ENCODE measurements at places on chromosomes 6 and 20.

DNA sequence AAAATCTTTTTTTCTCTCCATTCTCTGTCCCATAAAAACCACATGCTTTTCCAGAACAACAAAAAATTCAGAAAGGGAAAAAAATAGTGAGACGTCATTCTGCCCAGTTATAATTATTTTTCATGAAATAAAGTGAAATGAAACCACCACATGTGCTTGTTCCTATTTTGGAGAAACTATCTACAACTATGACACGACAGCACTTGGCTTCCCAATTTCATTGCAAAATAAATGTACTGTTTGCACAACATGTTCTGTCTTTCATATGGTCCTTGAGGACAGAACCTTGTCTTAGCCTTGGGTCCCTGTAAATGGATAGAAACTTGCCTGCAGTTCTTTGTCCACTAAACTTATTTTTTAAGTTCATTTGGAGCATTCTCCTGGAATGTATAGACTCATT is 5.6 kb upstream of the MAN1A1 start:
- no peak for DNase-seq

DNA sequence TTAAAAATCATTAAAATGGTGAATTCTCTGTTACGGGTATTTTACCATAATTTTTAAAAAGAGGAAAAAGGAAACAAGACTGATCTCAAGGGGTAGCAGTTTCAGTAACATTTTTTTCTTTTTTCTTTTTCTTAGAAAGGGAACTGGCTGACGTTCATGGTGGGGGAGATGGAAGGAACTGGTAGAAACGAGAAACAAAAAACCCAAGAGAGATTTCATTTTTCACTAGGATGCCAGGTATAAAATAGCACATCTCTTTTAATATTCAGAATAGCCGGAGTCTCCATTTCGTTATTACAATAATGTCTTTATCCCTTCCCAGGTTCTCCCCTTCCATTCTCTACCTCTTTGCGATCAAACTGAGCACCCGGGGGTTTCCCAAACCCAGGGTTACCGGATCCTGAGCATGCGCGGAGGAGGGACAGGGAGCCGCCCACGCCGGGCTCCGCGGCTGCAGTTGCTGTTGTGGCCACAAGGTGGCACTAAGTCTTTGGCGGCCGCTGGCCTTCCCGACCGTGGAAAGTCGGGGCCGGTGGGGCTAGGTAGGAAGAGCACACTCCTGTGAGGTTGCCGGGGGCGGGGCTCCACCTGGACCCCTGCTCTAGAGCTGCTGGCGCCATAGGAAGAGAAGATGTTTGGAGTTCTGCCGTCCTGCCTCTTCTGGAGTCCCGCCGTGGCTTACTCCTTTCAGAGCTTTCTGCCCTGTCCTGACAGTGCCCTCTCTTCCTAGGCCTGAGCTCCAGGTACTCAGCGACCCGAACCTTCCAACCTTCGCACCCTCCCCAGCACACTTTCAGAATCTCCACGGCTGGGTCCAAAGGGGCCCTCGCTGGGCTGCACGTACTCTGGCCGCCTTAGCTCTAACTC is 146.8 kb downstream of the SH3BGRL2 start:
- DNase-seq = peak; percentile 69

GRCh38 chr6:134813146-134813545 is 136.8 kb downstream of the ALDH8A1 start:
- DNase-seq = no peak

- no peak for DNase-seq
Observed at GRCh38 chr6:1045239-1045638, 266.7 kb upstream of the FOXQ1 start.

DNA sequence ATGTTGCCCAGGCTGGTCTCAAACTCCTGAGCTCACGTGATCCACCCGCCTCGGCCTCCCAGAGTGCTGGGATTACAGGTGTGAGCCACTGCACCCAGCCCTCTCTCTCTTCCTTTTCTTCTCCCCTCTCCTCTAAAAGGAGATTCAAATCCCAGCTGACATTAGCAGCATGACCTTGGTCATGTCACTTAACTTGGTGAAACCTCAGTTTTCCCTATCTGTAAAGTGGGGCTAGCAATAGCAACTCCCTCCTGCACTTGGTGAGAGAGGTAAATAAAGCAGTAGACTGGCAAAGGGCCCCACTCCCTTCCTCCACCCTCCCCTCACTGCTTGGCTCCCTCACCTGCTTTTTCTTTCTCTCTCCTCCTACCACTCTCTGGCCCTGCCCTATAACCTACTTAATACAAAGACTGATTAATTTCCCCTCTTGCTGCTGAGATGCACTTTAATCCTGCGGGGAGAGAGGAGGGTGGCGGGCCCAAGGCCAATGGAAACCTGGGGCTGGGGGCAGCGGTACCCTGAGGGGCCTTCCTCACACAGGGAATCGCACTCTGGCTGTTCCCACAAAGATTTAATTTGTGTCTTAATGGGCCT is 54.2 kb upstream of the ZFAND3 start:
- no peak for DNase-seq

- DNase-seq = no peak
Observed at GRCh38 chr6:78623554-78623953, 243.8 kb upstream of the IRAK1BP1 start.

GRCh38 chr20:59448851-59449444 is 148.5 kb downstream of the EDN3 start:
- DNase-seq = no peak

- no peak for DNase-seq
Observed at GRCh38 chr6:105573556-105573955, 170.7 kb upstream of the PREP start.

GRCh38 chr6:71082033-71082650 is 125.3 kb upstream of the B3GAT2 start:
- DNase-seq = no peak

- no peak for DNase-seq
Observed at GRCh38 chr6:127946388-127946787, 45.5 kb upstream of the THEMIS start.

- DNase-seq = no peak
Observed at GRCh38 chr6:170089963-170090362, 200.9 kb downstream of the DLL1 start.

GRCh38 chr6:53703047-53703446 is 37.5 kb upstream of the KLHL31 start:
- no peak for DNase-seq

GRCh38 chr6:101294676-101295075 is 98.8 kb upstream of the GRIK2 start:
- DNase-seq = no peak

GRCh38 chr6:147106759-147107401 is 97.3 kb upstream of the STXBP5 start:
- DNase-seq = no peak

GRCh38 chr6:163926642-163927041 is 512.1 kb downstream of the QKI start:
- no peak for DNase-seq

DNA sequence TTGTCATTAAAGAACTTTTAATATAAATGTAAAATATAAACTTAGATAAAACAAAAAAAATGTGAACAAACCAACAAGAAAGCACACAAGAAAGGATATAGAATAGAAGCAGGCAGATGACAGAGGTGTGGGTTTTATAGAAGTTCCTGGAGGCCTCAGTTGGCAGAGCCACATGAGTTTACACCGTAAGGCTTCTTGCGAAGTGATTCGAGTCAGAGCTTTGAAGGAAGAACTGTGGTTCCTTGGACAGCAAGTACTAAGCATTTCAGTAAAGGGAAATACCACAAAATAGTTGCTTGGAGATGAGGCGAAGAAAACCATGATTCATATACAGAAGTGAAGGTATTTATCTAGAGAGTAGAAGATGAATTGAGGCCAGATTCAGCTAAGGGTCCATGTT is 207.9 kb upstream of the EYA4 start:
- no peak for DNase-seq

- DNase-seq = no peak
Observed at GRCh38 chr20:39206899-39207564, 244.9 kb downstream of the DHX35 start.

- DNase-seq = peak; percentile 68
Observed at GRCh38 chr6:2749969-2750600, 637 bp downstream of the MYLK4 start.

DNA sequence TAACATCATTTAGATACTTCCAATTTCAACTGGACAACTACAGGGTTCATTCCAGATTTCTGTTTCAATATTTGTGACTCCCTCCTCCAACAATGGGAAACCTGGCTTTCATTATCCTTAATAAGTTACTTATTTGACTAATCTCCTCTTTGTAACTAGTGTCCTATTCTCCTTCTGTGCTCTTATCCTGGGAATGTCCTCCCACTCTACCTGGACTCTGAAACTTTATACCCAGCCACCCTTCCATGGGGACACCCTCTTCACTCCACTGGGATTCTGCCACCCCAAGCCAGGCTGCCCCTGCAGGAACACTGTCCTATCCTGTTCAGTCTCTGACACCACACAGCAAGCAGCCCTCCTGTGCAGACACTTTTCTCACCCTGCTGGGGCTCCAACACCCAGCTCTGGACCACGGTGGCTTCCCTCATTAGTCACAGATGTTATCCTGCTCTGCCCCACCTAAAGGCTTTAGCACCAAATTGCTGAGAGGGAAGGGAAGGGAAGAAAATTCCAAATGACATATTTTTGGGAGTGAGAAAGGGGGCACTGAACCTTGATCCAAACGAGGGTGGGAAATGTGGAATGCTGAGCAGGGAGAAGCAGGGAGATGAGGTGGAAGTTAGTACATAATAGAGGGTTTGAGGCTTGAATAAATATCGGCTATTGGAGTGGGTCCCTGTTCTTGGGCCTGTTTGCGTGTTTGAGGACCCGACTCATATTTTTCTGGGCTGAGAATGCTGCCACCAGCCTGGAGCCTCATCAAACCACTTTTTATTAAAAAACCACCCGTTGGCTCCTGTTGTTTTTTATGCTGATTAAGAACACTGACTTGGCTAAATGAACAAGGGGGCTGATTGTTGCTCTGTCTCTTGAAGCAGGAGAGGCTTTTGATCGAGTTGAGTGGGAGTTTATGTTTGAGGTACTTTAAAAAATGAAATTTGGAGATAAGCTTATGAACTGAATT is 54.0 kb upstream of the AKIRIN2 start:
- no peak for DNase-seq

- no peak for DNase-seq
Observed at GRCh38 chr20:54608039-54608745, 132.8 kb downstream of the DOK5 start.

- DNase-seq = no peak
Observed at GRCh38 chr20:24485981-24486380, 16.6 kb downstream of the SYNDIG1 start.

DNA sequence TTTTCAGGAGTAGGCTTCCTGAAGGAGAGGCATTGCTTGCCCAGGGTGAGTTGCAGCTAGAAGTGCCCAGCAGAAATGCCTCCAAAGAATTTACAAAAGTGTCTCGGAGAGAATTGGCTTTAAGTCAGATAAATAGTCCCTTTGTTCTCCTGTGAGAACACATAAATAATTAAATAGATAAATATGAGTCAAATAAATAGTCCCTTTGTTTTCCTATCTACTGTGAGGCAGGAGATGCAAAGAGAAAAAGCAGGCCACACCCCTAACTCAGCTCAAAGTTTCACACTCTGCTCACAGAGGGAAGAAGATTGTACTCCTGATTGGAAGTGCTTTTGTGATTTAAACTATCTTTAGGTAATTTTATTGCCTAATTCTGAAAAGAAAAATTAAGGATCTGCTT is 180.7 kb upstream of the PRSS16 start:
- DNase-seq = no peak

DNA sequence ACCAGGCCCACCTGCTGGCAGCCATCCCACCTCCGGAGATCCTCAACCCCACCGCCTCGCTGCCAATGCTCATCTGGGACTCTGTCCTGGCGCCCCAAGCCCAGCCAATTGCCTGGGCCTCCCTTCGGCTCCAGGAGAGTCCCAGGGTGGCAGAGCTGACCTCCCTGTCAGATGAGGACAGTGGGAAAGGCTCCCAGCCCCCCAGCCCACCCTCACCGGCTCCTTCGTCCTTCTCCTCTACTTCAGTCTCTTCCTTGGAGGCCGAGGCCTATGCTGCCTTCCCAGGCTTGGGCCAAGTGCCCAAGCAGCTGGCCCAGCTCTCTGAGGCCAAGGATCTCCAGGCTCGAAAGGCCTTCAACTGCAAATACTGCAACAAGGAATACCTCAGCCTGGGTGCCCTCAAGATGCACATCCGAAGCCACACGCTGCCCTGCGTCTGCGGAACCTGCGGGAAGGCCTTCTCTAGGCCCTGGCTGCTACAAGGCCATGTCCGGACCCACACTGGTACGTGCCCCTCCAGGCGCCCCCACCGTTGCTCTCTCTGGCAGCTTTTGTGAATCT is 1.1 kb downstream of the SNAI1 start:
- no peak for DNase-seq

DNA sequence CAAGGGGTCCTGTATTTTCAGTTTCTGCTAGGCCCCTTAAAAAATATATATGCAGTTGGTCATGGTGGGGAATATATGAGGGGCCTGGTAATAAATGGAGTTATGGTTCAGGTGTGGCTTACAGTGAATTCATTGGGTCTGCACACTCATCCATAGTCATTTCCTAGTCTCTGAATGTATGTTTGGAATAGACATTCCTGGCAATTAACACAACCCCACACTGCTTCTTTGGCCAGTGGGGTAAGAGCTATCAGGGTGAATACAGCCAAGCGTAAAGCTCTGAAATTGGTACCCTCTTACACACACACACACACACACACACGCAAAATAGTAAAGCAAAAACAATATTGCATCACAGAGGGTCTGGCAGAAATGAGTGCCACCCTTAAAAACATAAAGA is 56.5 kb downstream of the QRSL1 start:
- no peak for DNase-seq

DNA sequence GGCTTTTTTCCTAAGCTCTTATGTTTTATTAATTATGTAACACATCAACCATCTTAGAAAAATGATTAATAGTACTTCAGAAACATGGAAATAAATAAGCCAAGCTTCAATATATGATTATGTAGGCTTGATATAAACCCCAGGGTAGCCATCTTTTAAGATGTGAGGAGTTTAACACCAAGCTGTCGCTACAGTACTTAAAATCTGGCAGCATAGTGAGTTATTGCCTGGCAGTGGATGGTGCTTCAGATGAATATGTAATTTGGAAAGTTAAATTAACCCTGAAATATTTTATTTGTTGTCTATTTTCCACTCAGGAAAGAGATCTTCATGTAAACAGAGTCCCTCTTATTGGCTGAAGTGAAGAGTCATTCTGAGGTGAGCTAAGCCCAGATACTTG is 339.0 kb upstream of the ZFP64 start:
- DNase-seq = no peak

- DNase-seq = no peak
Observed at GRCh38 chr6:45661661-45662060, 283.9 kb upstream of the SUPT3H start.

DNA sequence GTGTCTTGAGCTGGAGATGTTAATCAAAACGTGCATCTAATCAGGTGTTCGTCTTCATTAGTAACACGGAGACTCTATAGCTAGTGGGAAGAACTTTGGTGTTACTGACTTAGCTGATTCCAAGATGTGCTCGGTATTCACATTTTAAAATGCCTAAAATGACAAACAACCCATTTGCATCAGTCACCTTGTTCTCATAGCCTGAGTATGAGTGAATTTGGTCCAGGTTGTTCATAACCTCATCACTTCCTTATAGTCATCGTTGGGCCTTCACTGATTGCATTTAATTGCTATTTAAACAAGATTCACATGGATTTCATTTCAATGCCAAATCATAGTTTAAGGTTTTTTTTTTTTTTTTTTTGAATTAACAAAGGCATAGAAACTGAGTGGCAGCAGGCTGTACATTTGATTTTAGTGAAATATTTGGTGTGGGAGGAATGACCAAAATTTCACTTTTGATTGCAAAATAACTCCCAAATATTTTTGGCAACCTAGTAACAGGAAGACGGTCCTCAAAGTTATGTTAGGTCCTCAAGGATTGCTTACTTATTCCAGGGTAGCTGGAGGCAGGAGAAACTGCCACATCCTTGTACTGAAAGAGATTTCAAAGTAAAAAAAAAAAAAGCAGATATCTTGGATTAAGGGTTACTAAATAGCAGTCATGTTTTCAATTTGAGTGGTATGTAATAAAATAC is 104.7 kb downstream of the JARID2 start:
- DNase-seq = no peak

Measured in SK-N-DZ (cell line).